ENCODE measurements at places on chromosomes 2 and 18.

GRCh38 chr2:218516614-218517013 is 51.5 kb downstream of the USP37 start:
- no peak for DNase-seq

DNA sequence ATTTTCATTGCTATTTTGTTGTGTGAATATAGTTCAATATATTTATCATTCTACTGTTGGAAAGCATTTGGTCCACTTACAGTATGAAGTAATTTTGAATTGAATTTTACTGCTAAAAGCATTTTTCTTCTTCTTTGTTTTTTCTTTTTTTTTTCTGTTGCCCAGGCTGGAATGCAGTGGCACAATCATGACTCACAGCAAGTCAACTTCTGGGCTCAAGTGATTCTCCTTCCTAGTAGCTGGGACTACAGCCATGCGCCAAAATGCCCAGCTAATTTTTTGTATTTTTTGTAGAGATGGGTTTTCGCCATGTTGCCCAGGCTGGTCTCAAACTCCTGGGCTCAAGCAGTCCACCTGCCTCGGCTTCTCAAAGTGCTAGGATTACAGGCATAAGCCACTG is 2.4 kb upstream of the ETAA1 start:
- DNase-seq = no peak

DNA sequence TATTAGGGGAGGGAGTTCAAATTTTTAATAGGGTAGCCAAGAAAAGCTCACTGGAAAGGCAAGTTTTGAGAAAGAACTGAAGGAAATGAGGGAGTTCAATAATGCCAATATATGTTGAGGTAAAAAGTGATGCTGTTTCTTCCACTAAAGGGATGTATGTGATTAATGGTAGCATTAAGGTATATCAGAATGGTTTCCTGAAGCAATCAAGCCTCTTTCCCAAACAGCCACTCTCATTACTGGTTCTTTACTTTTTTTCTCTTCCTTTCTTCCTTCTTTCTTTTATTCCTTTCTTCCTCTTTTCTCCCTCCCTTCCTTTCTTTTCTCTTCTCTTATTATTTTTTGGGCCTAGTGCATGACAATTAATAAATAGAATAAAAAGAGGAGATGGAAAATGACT is 433.5 kb downstream of the SATB2 start:
- DNase-seq = no peak

GRCh38 chr2:67436221-67436620 is 39.1 kb downstream of the ETAA1 start:
- DNase-seq = no peak

DNA sequence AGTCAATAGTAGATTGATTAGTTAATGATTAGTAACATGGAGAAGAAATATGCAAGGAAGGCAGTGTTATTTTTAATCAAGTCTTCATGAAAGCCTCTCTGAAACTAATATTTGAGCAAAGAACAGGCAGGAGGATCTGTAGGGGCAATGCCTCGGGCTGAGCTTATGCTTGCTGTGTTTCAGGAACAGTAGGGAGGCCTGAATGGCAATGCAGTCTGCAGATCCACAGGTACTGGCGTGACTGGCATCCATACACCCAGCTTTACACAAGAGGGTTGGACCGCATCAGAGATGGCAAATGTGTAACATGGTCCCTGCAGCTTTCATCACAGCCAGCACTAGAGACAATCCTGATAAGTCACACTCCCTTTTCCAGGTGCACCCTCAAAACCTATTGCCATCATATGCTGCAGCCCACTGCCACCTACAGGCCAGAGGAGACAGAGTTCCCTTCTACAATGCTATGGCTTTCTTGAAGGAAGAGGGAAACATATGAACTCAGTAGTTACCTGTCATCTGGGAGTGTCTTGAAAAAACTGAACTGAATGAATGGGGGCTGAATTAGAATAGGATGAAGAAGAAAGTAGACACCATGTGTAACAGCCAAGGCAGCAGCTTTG is 582.4 kb upstream of the RAB6C start:
- DNase-seq = no peak

- DNase-seq = no peak
Measured at GRCh38 chr2:108444941-108445840, 3.8 kb upstream of the GCC2 start.

DNA sequence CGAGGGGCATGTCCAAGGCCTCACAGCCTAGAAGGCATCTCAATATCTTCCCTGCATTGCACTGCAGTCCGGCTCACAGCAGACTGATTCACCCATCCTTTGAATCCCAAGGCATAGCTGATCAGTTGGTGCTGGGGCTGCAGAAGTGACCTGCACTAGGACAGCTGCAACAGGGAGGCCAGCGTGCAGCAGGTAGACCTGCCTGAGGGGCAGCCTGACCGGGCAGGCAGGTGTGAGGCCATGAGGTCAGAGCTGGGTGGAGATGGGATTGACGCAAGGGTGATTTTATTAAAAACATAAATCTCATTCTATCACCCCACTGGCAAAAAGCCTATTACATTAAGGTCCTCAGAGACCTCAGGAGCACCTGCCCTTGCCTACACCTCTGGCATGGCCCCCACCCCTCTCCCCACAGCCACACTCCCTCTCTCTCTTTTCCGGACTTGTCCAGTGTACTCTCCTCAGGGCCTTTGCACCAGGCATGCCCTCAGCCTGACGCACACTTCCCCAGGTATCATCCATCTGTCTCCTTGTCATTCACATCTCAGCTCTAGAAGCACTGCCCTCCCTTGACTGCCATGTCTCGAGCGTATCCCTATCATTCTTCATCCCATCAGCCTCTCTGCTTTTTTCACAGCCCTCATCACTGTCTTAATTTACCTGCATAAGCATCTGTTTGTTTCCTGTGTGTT is 63.5 kb upstream of the WIPF1 start:
- DNase-seq = no peak

- DNase-seq = no peak
Measured at GRCh38 chr2:219508971-219509779, 5.1 kb upstream of the ASIC4 start.

GRCh38 chr18:62183578-62184195 is 3.2 kb downstream of the PIGN start:
- no peak for DNase-seq

DNA sequence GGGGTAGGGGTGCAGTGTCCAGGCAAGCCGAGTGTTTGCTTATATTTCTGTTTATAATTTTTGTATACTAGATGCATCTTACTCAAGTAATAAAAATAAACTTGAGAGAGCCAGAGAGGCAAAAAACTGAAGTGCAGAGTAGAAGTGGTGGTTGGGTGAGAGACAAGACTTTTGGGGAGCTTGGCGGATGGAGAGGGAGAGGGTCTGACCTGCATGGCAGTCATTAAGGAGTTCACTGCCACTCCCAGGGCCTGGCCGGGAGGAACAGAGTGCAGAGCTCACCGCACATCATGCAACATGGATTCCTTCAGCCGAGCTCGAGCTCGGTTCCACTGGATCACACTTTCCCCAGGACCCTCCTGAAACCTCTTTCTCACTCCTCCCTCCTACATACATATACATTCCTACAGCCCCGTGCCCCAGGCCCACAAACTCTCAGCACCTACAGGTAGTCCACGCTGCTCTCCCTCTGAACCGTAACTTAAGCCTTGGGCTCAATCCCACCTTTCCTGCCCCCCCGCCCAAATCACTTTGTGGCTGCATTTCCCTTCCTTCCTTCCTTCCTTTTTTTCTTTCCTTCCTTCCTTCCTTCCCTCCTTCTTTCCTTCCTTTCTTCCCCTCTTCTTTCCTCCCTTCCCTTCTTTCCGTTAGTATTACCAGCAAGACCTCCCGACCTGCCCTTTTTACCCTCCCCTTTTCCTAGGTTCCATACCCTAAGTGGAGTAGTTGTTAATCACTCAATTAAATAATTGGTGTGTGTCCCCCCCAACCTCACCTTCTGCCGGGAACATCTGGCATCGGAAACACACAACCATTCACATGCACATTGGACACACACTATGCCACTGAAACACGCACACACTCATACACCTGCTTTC is 37.1 kb upstream of the ATP6V1B1 start:
- DNase-seq = no peak

DNA sequence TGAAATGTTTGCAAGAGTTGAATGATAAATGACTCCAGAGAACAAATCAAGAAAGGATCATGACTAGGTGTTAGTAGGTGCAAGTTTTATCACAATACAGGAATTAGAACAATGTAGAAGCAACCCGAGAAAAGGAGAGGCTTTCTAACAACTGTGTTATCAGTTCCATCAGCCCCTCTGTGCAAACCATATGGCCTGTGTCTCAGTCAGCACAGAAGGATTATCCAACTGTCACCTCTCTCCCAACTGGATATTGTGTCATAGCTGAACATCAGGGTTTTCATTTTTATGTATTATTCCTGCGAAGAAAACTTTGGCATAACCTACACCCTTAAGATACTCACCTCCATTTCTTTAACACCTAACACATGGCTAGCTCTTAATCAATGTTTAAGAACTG is 321.6 kb upstream of the RND3 start:
- no peak for DNase-seq

- no peak for DNase-seq
Measured at GRCh38 chr2:189515264-189515663, 65.3 kb downstream of the SLC40A1 start.

DNA sequence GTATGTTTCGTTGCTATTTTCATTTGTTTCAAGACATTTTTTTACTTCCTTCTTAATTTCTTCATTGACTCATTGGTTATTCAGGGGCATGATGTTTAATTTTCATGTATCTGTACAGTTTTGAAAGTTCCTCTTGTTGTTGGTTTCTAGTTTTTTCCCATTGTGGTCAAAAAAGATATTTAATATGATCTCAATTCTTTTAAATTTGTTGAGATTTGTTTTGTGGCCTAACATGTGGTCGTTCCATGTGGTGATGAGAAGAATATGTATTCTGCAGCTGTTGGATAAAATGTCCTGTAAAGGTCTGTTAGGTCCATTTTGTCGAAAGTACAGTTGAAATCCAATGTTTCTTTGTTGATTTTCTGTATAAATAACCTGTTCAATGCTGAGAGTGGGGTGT is 110.3 kb upstream of the MAP4K4 start:
- no peak for DNase-seq

- no peak for DNase-seq
Measured at GRCh38 chr18:41666231-41666630, 288.8 kb upstream of the PIK3C3 start.

- DNase-seq = no peak
Measured at GRCh38 chr18:67651438-67651837, 134.9 kb upstream of the DSEL start.

DNA sequence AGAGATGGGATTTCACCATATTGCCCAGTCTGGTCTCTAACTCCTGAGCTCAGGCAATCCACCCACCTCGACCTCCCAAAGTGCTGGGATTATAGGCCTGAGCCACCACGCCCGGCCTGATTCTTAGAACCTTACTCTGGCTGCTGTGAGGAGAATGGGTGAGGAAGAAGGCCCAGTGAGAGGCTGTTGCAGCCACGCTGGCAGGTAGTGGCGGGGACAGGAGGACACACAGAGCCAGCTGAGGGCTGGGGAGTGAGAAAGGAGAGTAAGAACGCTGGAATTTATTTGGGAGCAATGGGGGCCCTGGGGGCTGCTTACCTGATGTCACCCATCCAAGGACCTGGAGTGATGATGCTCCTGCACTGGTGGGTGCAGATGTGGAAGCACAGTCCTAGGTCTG is 153.8 kb upstream of the SIX3 start:
- DNase-seq = no peak

GRCh38 chr18:32318581-32318980 is 128.7 kb downstream of the MEP1B start:
- no peak for DNase-seq

DNA sequence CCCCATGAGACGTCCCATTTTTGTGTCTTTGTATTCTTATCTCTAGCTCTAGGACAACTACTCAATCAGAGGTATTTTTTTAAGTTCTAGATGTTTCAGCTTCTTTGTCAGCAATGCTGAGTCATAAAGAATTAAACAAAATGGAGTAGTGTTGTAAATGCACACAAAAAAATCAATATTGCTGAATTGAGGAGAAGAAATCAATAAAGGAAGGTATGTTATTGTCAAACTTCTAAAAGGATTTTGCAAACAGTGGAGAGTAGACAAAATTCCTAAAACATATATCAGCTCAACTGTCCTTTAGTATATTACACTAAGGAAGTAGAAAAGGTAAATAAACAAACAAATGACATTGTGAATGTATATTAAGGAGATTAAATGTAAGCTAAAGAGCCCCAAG is 726.1 kb upstream of the NRXN1 start:
- no peak for DNase-seq

GRCh38 chr2:74935975-74936391 is 22.5 kb upstream of the POLE4 start:
- no peak for DNase-seq

GRCh38 chr18:27719680-27720079 is 457.2 kb downstream of the CDH2 start:
- no peak for DNase-seq

DNA sequence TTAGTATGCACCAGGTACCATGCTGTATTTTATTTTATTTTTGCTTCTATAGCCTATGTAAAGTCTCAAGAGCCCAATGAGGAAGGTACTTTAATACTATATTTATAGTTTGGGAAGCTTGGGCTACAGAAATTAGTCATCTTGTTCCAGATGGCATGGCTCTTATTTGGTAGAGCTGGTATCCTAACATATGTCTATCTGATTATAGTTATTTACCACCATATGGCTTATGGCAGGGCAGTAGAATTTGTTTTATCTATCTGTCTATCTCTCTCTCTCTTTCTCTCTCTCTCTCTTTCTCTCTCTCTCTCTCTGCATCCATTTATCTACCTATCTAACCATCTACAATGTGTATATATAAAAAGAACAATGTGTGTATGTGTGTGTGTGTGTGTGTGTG is 1293.7 kb upstream of the SLC39A10 start:
- no peak for DNase-seq

DNA sequence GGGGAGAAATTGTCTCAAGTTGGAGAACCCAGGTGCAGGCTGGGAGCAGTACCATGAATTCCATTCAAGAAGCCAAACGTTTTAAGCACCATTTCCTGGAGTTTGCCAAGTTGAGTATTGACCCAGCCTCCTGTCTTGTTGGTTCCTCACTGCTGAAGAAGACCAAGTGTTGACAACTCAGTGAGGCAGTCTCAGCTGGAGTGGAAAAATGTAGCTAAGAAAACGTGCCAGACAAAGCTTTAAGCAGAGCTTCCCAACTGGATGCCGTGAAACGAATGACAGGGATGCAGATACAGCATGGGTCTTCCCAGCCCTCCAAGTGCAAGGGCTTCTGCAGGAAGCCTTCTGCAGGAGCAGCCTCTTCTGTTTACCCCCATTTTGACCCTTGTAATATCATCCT is 778 bp upstream of the INPP1 start:
- DNase-seq = no peak

DNA sequence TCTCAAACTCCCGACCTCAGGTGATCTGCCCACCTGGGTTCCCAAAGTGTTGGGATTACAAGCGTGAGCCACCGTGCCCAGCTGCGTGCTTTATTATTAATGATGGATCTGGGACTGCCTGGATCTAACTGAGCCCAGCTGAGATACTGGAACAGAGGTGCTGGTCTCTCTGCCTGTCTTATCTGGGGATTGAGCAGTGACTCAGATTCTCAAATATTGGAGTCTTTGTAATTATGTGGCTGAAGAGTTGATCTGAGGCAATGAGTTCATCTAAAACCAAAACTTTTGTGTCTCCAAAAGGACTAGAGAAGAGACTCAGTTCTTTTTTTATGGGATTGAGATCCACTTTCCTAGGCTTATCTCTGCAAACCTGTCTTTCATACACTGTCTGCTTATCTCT is 16.3 kb downstream of the PLEKHB2 start:
- no peak for DNase-seq

Measured in hippocampal formation (tissue), 2 donors.